ENCODE measurements at places on chromosomes 7 and 10.
A peak's percentile ranks its signal among the peaks of the same experiment; 100 is the strongest.

GRCh38 chr7:150313870-150314269, 9.3 kb upstream of the LRRC61 start:
- DNase-seq: no peak

GRCh38 chr10:1100143-1100542, 44.0 kb downstream of the WDR37 start:
- no peak for DNase-seq

DNA sequence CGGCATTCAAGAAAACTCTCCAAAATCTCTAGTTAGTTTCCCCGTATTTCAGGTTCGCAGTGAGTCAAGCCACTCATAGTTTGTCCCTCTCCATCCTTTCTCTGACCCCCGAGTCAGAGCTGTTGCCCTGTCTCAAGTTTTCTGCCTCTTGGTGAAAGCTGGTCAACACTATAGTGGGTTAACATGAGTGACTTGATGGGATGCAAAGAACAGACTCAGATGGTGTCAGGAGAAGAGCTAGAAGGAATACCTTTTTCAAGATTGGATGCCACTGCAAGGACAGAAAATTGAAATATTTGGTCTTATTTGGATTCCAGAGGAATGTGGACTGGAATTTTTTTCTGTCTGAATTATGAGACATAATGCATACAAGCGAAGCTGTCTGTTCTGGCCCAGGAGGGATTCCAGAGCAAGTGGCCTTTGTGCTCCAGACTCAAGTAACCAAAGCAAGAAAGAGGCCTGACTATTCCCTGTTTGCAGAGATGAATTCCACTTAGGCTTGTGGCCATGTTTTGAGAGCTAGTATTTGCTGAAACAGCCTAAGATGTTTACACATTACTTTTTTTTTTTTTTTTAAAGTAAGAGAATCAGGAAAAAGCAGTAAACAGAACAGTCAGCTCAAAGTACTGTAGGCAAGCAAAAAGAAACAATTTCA, 67.4 kb downstream of the VWC2 start:
- no peak for DNase-seq

- no peak for DNase-seq
Measured at GRCh38 chr10:92778091-92778490, 70.2 kb upstream of the EXOC6 start.

- DNase-seq: no peak
Measured at GRCh38 chr10:26733750-26734568, 36.5 kb downstream of the PDSS1 start.

DNA sequence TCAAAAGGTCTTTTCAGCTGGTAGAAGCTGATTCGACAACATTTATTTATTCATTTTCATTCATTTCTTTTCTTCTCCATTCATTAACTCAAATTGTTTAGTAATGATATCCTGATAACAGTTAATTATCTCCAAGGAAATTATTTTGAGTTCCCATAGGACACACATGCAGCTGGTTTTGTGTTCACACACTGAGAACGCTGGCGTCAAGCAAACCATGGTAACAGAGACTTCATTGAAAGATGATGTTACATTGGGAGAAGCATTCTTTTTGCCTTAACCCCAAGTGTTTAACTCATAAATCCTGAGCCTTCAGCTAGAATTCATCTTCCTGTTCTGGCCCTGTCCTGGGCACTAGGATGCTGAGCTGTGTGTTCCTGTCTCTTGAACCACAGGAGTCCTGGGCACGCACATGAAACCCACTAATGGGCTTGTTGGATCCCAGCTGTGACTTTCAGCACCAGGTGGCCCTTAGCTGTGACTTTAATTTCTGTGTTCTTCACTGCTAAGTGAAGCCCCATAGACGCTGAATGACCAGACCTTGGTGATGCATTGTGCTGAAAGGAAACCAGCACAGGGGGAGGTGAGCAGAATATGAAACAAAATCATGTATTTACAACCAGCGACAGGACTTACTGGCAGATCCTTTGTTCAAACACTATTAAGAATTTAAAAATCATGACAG, 121.5 kb upstream of the PRSS58 start:
- no peak for DNase-seq

DNA sequence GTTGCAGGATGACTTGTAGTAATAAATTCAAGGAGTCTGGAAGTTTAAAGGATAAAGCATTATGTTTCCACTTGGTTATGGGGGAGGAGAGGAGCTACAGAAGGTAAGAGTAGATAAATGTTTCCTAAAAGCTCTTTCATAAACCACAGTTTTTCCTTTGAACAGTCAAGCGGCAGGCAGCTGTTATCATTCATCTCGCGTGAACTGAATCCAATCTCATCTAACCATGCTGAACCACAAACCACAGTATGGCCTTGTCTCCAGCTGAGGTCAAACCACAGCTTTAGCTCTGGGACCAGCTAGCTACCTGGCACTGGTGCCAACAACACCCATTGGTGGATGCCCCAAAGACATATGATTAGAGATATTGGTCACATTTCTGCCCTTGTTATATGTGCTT, 63.3 kb downstream of the NOC3L start:
- no peak for DNase-seq

DNA sequence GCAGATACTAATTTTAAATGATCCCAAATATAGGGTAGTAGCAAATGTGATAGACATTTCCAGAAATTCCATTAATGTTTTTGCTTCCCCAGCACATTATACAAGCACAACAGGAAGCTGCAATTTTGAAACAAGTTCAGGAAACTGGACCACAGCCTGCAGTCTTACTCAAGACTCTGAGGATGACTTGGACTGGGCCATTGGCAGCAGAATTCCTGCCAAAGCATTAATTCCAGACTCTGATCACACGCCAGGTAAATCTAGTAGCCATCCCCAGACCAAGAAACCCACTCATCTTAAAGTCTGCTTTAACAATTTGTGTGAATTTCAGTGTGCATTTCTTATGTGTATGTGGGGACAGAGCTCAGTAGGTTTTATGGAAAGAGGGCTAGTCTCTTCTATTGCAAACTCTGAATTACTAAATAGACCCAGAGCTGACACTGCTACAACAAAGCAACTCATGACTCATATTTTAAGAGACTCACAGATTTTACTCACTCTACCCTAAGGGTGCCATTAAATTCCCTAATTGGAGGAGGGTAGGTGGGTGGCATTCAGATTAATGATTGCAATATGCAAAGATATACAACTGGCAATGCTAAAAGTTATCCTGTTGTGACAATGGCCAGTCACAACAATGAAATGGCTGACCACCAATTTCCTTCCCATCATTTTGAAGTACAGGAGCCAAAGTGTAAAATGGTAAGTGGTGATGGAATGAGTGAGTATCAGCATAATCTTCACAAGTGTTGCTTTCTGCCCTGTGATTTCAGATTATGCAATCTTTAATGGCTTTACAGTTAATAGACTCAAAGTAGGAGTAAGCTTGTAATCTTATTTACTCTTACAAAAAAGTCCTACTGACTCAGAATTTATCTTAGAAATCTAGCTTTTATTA, 317.6 kb upstream of the PLXDC2 start:
- DNase-seq: no peak

DNA sequence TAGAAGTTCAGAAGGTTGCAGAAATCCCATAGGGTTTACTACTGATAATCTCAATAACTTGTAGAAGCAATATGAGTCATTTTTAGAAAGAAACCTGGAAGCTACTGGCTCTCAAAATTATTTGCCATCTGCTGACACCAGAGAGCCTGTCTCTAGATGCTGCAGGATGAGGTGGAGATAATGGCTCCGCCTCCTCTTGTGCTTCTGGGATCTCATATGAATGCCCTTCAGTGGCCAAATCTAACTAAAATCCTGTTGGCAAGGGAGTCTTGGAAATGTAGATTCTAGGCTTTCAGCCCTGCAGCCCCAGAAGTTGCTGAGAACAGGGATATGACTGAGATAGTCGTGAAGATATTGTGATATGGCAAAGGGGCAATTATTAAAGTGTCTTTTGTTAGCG, 348.1 kb downstream of the CCSER2 start:
- DNase-seq: no peak

GRCh38 chr7:117323851-117324711, 1.2 kb upstream of the WNT2 start:
- peak; percentile 27 for DNase-seq

- DNase-seq: no peak
Measured at GRCh38 chr7:159125104-159125954, 19.3 kb downstream of the VIPR2 start.

DNA sequence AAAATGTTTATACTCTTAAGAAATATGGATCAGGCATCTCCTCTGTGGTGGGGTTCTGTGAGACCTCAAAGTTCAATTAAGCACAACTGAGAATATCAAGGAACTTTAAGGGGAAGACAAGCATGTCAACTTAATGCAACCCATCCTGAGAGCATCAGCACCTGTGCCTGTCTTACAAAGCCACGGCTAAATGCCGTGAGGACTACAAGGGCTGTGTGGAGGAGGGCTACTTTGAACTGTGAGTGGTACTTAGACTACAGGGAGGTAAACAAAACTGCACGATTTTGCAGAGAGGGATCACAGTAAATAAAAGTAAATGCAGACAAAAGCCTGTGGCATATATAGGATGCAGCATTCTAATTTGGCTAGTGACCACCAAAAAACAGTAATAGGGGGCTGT, 139.1 kb downstream of the ATE1 start:
- DNase-seq: peak; percentile 48

- peak; percentile 34 for DNase-seq
Measured at GRCh38 chr7:148698007-148698396, 701 bp upstream of the CUL1 start.

- DNase-seq: no peak
Measured at GRCh38 chr7:138477081-138477578, 17.1 kb downstream of the TRIM24 start.

DNA sequence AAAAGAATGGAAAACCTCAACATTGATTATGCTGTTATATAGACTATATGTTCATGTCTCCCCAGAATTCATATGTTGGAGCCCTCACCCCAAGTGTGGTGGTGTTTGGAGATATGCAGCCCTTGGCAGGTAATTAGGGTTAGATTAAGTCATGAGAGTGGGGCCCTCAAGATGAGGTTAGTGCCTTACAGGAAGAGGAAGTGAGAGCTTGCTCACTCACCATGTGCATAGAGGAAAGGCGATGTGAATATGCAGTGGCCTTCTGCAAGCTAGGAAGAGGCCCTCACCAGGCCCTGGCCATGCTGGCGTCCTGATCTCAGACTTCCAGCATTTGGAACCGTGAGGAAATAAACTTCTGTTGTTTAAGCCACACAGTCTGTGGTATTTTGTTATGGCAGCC, 14.8 kb downstream of the ZNF33A start:
- no peak for DNase-seq

GRCh38 chr10:124419635-124420034, 912 bp upstream of the OAT start:
- no peak for DNase-seq

- DNase-seq: peak; percentile 60
Measured at GRCh38 chr10:23067939-23068775, 27.2 kb upstream of the MSRB2 start.

DNA sequence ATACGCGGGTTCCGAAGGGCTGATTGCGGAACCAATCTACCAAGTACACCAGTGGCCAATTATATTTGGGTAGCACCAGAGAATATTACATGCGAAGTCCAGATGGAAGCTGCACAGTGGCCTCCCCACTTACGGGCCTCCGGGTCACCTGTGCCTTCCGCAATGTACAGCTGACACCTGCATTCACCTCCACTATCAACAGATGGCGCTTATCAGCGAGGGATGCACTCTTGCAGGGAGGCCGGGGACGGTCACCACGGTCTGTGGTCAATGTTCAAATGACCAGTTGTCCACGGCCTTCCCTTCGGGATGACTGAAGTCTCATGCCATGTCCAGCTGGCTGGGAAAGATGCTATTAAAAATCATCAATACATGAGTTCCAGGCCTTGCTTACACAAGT, 47.6 kb downstream of the SLIT1 start:
- no peak for DNase-seq

DNA sequence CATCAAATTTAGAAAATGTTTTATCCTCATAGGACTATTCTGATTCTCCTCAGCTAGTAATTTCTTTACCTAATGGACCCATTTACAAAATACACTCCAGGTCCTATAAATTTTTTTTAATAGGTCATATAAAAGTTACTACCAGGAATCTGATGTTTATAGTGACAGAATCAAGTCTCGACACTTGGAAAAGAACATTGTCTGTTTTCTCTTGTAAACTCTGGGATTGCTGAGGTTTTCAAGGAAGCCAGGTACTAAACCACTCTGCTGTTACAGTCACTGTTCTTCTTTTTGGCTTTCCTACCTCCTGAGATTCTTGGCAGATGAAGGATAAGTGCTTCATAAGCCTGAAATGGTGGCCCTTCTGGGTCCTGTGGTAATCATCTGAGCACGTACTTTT, 493.1 kb downstream of the AUTS2 start:
- no peak for DNase-seq

- DNase-seq: no peak
Measured at GRCh38 chr7:36951257-36951697, 227.0 kb upstream of the AOAH start.

DNA sequence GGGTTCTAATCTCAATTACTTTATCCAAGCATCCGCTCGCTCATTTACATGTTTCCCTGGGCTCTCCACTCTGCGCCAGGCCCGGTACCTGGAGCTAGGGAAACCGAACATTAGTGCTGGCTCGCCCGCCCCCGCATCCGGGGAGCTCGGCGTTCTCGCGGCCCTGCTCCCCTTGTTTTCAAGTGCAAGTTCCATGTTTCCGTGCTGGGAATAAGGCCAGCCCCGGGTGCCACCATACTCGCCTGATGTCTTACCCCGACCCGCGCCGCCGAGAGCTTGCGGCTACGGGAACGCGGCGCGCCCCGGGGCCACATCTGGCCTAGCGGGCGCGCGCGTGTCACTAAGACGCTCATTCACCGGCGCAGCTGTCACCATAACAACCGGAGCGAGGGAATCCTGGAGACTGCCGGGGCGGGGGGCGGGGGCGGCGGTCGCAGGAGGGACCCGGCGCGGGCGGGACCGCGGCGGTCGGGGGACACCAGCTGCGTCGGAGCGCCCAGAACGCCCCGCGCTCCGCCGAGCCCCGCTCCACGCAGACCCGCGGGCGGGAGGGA, at the start of gene NEURL1:
Gene NEURL1 (plus strand): TSS at position 344 of the 554 bp plus-strand sequence. CDS start 683 bp downstream, outside the sequence.
- peak; percentile 39 for DNase-seq

Data from NCI-H1105 treated with DMSO at 0.1 percent for 48 hours (cell line).